Immature natural killer cell (primary cell): ENCODE measurements at places on chromosomes 2 and 18. TPM values are rescaled to one million over a fixed set of nuclear protein-coding genes. Genes with fewer than 3 reads are reported as not detected.

- DNase-seq: no peak
Measured at GRCh38 chr2:54561010-54561409, 104.9 kb downstream of the SPTBN1 start.

DNA sequence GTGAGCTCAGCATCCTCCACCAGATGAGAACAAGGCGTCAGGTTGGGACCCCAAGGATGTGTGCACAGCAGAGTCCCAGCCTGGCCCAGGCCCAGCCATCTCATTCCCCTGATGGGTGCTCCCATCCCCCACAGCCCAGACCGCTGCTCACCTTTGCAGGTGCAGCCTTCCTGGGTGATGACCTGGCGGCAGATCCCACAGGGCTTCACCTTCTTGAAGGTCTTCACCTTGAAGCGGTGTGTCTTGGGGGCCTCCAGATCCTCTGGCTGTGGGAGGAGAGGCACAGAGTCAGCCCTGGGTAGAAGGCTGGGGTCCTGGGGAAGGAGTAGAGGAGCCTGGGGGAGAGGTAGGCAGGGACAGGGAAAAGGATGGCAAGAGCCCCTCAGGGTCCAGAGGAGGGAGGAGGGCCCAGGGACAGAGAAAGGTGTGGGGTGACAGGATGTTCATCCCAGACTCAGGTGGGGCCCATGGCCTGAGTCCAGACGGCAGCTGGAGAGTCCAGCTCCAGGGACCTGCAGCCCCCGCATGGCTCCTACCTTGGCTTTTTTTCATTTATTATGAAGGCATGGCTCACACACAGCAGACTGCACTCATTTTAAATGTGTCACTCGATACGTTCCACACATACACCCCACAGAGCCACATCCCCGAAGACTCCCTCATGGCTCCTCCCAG, 11.9 kb downstream of the TNS1 start:
- DNase-seq: no peak

The EFEMP1 gene
- polyA plus RNA-seq: not detected

GRCh38 chr18:62876111-62876510, 160.8 kb downstream of the PHLPP1 start:
- DNase-seq: no peak

The LIMS3 gene
- polyA plus RNA-seq: 1.1 TPM

The SCN3A gene
- not detected for polyA plus RNA-seq

The NLRC4 gene
- polyA plus RNA-seq: 0.18 TPM

The CD28 gene
- 0.04 TPM for polyA plus RNA-seq

- DNase-seq: no peak
Measured at GRCh38 chr2:133608291-133608690, 40.0 kb upstream of the NCKAP5 start.

- no peak for DNase-seq
Measured at GRCh38 chr2:205372141-205372540, 310.2 kb upstream of the NRP2 start.
